Mucosa of gallbladder (tissue), 1 donor: ENCODE measurements at places on chromosomes 13 and 19.

DNA sequence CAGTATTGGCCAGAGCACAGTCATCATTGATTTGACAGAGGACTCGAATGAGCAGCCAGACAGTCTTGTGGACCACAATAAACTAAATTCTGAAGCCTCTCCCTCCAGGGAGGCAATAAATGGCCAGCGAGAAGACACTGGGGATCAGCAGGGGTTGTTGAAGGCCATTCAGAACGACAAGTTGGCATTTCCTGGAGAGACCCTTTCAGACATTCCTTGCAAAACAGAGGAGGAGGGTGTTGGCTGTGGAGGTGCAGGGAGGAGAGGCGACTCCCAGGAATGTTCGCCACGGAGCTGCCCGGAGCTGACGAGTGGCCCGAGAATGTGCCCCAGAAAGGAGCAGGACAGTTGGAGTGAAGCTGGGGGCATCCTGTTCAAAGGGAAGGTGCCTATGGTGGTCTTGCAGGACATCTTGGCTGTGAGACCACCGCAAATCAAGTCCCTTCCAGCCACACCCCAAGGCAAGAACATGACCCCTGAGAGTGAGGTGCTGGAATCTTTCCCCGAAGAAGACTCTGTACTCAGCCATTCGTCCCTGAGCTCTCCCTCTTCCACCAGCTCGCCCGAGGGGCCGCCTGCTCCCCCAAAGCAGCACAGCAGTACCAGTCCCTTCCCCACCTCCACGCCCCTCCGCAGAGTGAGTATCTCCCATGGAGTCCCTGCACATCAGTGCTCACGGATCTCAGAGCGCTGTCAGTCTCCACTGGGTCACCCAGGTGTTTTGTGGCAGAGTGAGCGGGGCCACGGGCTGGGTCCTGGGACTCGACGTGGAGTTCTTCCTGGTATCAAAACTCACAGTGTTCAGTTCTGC is 6.9 kb downstream of the CHAF1A start:
- no peak for DNase-seq

- DNase-seq: no peak
These were observed 25.0 kb downstream of the AP2S1 start for GRCh38 chr19:46825731-46826055.

DNA sequence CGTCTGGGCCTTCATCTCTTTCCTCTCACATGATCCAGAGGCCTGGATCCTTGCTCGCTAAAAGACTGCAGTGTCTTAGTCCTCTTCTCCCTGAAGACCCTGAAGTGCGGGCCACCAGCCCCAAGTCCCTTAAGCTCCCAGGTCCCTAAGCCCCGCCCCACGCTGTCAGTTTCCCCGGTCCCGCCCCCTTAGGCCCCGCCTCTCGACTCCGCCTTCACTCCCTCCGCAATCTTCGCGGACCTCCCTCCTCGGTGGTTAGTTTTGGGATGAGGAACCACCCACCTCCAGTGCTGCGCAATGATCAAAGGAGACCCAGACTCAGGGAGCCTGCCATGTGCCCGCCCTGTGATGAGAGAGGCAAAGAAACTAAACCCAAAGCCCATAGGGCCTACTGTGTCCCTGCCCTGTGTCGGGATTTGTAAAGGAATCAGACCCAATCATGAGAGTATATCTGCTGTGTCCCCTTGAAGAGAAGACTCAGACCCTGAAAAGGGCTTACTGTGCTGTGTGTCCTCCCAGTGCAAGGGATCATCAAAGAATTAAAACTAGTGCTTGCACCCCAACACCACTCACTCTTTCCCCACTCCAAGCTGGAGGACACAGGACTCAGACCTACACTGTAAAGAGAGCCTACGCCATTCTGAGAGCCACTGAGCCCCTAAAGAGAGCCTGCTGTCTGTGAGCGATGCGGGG is 3.0 kb upstream of the COX6B1 start:
- DNase-seq: peak; percentile 70

DNA sequence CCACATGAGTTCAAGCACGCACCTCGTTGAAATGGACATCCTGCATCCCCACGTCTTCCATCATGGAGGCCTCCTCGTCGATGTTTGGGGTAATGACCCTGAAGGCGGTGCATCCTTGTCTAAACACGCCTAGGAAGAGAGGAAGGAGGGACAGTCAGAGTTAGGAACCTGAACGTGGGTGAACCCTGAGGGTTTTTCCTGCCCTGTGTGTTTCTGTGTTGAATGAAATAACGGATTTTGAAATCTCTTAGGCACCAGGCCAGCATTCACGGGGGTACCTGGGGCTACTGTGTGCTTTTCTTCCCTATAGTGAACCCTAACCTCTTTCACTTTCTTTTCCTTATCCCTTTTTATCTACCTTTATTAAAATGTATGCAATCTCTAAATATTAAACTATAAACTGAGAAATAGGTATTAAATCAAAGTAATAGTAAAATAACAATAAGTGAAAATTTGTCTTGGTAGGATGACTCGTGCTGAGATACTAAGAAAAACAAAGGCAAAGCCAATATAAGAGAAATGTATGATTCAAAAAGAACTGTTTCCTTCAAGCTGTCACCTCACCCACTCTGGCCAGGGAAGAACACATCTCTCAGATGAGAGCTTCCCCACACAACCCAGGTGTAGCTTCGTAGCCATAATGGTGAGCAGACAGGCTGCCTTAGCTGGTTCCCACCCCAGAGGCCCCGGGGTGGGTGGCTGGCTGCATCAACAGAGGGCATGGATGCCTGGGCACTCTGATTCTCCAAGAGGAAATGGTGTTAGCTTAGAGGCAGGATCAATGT is 72.1 kb upstream of the SLC15A1 start:
- DNase-seq: no peak

GRCh38 chr13:76969488-76970365 is 21.4 kb downstream of the ACOD1 start:
- no peak for DNase-seq

GRCh38 chr13:26323764-26324163 is 69.8 kb downstream of the CDK8 start:
- DNase-seq: no peak
